ENCODE measurements at places on chromosomes 3 and 15.

- no peak for DNase-seq
Observed at GRCh38 chr3:168034152-168034928, 61.4 kb downstream of the GOLIM4 start.

- no peak for DNase-seq
Observed at GRCh38 chr3:15309662-15310335, 22.6 kb downstream of the SH3BP5 start.

DNA sequence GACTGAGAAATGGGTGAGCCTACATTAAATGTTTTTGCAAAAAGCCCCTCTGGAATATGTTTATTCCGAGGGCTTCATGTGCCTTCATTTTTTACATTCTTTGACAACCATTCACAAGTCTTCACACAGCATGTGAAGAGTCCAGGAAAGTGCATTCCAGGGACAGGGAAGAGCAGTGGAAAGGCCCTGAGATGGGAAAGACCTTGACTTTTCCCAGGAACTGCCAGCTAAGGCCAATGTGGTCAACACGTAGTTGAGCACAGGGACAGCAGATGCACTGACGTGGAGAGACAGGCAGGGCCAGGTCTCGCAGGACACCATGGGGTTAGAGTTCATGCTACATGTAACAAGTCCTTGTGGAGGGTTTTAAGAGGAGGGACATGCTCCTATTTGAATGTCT, 21.7 kb downstream of the SSR3 start:
- no peak for DNase-seq

DNA sequence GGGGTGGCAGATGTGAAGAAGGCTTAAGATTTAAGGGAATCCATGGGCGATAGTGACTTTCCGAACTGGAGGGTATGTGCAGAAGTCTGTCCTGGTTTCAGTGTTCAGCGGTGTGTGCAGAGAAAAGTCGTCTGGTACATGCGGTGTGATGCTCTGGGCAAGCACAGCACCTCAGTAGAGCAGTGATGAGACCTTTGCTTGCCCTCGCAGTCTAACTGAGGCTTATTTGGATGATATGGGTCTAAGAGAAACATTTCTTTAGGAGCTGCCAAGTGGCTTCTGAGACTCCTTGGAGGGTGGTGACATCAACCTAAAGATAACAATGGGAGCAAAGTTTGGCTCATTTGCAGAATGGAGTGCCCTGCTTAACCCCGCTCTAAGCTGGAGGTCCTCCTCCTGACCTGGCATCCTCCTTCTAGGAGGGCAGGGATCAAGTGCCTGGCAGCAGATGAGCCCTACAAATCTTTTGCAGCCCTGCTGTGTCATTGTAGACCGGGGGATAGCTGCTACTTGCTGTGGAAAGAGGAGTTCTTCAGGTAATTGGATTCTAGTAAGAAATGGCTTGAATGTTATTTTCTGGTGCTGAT, 228.1 kb upstream of the AZI2 start:
- no peak for DNase-seq

- DNase-seq: no peak
Observed at GRCh38 chr3:87390821-87391220, 114.4 kb upstream of the POU1F1 start.

GRCh38 chr3:65960087-65960486, 78.6 kb downstream of the MAGI1 start:
- no peak for DNase-seq

DNA sequence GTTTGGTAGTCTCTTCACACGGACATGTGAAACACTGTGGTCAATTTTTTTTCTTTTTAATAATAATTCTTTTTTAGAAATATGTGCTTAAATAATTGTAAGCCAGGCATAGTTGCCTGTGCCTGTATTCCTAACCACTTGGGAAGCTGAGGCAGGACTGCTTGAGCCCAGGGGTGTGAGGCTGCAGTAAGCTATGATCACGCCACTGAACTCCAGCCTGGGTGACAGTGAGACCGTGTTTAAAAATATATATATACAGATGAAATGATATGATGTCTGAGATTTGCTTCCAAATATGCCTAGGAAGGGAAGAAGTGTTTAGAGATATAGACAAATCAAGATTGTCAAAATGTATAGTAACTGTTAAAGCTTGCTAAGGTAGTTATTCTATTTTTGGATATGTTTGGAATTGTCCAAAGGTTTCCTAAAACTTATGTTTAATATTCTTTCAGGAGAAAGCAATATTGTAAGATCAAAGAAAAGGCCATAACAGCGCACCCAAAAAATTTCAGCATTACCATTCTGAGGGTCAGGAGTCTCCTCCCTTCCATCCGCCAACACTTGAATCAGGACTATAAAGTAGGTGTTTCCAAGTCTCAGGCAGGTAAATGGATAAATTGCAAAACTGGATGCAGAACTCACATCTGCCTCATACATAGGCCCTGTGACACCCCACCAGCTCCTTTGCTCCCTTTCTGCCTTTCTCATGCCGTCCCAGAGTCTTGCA, 532 bp upstream of the SELENOT start:
- no peak for DNase-seq

- DNase-seq: no peak
Observed at GRCh38 chr3:64593350-64593749, 94.5 kb downstream of the ADAMTS9 start.

DNA sequence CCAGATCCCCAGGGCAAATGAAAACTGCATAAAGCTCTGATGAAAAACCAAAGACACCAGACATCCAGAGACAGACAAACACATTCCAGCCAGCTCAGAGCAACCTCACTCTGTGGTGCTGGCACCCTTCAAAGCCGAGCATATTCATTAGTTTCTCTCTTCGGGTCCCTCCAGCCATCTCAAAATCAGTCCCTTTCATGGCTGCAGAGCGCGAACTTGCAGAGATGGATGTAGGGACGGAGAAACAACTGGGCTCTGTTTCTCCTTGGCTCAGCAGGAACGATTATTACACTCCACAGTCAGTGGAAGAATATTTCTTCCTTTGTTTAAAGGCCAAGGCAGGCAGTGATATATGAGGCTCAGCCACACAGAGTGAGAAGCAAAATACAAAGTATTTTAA, 50.4 kb upstream of the SYN2 start:
- DNase-seq: no peak

GRCh38 chr15:76996526-76997401, 1.8 kb downstream of the PSTPIP1 start:
- DNase-seq: peak; percentile 53

- DNase-seq: no peak
Observed at GRCh38 chr3:181695661-181696491, 15.8 kb upstream of the SOX2 start.

DNA sequence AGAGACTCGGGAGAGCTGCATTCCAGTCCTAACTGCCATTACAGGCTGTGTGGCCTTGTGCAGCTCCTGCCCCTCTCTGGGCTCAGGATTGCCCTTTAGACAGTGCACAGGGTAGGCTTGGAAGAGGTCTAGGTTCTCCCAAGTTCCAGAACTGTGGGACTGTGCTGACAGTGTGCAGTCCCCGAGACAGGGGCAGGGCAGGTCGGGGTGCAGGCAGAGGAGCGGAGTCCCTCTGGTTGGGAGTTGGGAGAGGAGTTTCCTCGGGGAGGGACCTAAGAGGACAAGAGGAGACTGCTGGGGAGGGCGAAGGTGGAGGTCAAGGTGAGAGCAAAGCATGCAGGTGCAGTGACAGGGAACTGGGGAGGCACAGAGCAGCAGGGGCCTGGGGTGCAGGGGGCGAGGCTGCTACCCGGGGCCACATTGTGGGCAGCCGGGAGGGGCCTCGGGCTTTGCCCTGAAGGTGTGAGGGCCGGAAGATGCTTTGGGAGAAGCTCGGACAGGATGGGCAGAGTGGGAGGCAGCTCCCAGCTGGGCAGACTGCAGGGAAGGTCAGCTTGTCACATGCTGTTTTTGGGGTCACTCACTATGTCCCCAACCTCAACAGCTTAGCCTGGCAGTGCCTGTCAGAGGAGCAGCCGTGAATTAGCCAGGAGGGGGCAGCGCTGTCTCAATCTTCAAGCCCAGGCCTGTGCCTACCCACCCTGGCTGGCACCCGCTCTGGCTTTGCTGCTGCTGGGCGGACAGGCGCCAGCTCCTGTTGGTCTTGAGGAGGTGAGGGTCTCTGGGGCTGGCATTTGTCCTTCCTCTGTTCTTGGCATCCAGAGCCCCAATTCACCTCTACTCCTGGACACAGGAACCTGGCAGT, 15.4 kb upstream of the CSPG4 start:
- peak; percentile 75 for DNase-seq

GRCh38 chr3:124592658-124593441, 137.4 kb upstream of the UMPS start:
- DNase-seq: no peak

- DNase-seq: no peak
Observed at GRCh38 chr3:195754141-195754540, 33.4 kb downstream of the MUC20 start.

DNA sequence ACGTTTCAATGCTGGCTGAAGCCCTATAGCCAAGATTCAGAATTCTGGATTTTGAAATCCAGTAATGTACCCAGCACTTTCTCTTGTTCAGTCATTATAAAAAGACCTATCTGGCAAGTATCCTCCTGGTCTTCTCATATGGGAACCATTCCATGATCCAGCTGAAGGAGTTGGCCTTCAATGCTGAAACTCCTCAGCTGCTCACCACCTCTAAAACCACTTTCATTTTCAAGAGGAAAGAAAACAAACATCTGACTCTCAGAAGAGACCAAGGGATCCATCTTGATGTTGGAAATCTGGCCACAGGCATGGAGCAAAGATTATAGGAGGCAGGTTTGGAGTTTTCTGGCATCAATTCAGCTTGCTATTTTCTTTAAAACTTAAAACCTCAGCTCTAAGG, 235.4 kb downstream of the FMN1 start:
- DNase-seq: no peak

DNA sequence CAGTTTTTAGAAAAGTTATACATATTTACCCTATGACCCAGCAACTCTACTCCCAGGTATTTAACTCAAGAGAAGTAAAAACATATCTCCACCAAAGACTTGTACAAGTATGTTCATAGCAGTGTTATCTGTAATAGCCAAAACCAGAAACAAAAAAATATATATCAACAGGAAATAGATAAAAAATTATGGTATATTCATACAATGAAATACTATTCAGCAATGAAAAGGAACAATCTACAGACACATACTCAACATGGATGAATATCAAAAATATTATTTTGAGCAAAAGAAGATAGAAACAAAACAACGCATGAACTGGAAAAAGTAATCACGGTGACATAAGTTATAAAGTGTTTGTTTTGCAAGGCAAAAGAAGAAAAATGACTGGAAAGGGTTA, 72.4 kb downstream of the VPS13C start:
- no peak for DNase-seq

DNA sequence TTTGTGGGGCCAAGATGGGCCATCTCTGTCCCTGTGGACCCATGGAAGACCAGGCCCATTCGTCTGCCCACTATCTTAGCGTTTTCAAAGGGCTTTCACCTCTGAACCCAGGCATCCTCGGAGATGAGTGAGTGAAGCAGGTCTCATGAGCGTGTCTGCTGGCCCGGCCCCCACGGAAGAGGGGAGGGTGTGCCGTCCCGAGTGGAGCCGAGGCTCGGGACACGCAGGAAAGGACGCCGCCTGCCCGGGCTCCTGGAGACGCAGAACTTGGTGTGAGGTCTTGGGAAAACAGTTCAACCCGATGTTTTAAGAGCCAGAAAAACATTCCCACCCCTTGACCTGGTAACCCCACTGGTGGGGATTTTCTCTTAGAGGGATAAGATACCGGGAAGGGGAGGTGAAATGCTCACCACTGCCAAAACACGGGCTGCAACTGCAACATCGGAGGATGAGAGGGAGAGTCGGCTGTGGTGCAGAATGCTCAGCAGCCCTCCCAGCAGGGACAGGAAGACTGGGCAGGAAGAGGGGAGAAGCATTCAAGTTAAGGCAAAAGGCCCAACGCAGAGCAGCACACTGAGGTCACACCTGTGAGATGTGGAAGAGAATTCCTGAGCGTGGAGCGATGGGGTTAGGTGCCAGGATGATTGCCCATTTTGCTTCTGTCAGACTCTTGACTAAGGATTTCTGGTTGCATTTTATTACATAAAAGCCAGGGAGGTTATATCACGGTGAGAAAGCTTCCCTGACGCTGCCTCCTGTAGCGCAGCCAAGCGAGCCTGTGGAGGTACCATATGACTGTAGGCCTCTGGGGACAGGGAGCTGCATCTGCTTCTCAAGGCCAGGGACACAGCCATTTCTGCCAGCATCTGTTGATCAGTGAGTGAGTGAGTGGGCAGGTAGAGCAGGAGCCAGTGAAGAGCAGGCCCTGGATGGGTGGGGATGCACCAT, 14.1 kb upstream of the STAB1 start:
- DNase-seq: no peak

DNA sequence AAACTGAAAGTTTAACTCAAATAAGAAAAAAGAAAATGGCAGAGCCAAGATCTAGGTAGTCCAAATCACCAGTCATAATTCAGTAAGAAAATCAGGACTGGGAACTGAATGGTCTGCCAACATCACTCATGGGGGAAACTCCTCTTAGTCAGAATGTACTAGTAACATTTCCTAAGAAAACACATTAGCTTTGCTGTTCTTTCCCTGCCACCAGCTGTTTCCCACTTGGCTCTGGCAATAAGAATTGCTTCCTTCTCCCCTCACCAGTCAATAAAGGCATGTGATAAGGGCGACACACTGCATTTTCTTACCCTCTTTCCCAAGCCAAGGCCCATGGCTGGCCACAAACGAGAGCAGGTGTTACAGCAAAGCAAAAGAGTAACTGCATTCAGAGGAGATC, 46.1 kb downstream of the PIK3R4 start:
- DNase-seq: no peak

DNA sequence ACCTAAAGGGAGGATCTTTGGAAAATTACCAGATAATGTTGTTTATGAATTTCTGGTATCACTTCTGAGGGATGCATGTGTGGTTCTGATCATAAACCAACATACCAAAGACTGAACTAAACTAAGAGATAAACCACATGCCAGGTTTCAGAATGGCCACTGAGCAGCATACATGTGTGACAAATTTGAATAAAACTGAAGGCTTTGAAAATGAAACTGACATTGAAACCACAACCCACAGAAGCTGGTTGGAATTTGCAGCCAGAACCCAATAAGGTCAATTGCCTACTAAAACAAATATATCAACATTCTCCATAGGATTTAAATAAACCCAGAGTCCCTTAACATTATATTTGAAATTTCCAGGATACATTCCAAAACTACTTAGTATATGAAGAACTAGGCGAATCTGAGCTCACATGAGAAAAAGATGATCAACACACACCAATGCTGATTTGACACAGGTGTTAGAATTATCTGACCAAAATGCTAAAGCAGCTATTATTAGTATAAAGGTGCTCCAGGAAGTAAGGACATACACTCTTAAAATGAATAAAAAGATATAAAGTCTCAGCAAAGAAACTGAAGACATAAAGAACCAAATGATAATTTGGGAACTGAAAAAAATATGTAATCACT, 125.0 kb downstream of the ZNF280D start:
- DNase-seq: peak; percentile 6
